ENCODE measurements at places on chromosomes 13 and 19.

DNA sequence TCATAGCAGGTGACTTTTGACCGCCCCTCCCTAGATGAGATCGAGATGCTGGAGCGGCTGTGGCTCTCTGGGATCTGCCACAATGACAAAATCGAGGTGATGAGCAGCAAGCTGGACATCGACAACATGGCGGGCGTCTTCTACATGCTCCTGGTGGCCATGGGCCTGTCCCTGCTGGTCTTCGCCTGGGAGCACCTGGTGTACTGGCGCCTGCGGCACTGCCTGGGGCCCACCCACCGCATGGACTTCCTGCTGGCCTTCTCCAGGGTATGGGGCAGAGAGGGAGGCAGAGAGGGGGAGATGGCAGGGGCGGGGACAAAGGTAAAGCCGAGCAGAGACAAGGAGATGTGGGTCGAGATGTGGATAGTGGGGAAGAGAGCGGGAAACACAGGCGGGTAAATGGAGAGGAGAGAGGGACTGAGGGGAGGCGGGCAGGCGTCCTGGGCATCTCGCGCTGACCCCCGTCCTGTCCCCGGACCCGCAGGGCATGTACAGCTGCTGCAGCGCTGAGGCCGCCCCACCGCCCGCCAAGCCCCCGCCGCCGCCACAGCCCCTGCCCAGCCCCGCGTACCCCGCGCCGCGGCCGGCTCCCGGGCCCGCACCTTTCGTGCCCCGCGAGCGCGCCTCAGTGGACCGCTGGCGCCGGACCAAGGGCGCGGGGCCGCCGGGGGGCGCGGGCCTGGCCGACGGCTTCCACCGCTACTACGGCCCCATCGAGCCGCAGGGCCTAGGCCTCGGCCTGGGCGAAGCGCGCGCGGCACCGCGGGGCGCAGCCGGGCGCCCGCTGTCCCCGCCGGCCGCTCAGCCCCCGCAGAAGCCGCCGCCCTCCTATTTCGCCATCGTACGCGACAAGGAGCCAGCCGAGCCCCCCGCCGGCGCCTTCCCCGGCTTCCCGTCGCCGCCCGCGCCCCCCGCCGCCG, 3.4 kb upstream of the GRWD1 start:
- no peak for DNase-seq

- DNase-seq: no peak
Observed at GRCh38 chr13:73177916-73178565, 119.2 kb downstream of the KLF5 start.

DNA sequence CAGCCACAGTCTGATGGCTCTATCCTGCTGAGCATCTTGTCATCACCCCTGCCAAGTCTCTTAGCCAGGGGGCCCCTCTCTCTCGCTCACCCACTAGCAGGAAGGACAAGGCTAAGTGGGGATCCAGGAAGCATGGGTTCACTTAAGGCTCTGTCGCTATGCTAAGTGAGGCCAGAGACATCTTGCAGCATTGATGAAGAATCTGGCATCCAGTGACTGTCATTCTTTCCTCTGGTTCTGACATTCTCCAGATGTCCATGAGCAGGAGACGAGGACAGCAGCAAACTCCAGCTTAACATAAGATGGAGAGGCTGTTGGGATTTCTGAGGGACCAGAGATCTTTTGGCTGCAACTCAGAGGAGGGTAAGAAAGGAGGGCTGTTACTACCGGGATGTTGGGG, 230.2 kb downstream of the TSHZ3 start:
- DNase-seq: no peak

GRCh38 chr19:51824281-51825005, 29.5 kb downstream of the FPR3 start:
- DNase-seq: no peak

DNA sequence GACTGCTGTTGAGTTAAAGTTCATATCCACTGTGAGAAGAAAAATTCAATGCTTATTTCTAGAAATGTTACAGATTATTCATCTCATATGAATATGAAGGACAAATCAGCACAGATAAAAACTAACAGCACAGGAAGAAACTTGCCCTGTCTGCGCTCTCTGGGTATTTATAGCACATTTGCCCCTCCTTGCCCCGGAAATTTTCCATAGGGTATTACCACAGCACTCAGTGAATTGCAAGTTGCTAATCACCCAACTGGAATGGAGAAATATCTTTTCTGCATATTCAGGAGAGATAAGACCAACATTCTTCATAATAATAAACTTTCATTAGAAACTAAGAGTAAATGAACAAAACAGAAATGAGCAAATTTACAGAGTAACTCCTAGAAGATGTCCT, 318.0 kb upstream of the KLF12 start:
- no peak for DNase-seq

DNA sequence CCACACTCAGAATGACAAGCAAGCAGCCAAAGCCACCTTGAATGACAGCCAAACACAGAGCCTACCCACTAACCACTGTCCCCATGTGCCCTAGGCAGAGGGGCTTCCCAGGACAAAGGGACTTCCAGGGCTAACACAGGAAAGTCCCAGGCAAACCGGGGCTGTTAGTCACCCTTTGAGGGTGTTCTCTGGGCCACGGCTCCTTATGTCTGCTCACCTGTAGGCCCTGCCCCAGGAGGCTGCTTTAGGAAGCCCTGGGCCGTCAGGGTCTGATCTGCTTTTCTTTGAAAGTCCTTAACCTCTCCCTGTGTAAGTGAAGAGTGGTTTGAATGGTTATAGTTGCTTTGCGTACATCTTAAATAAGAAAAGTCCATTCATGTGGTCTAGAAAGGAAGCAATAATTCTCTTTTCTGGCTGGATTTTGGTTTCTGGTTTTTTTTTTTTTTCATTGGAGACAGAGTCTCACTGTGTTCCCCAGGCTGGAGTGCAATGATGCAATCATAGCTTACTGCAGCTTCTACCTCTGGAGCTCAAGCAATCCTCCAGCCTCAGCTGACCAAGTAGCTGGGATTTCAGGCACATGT, 161.4 kb downstream of the EFNB2 start:
- no peak for DNase-seq

DNA sequence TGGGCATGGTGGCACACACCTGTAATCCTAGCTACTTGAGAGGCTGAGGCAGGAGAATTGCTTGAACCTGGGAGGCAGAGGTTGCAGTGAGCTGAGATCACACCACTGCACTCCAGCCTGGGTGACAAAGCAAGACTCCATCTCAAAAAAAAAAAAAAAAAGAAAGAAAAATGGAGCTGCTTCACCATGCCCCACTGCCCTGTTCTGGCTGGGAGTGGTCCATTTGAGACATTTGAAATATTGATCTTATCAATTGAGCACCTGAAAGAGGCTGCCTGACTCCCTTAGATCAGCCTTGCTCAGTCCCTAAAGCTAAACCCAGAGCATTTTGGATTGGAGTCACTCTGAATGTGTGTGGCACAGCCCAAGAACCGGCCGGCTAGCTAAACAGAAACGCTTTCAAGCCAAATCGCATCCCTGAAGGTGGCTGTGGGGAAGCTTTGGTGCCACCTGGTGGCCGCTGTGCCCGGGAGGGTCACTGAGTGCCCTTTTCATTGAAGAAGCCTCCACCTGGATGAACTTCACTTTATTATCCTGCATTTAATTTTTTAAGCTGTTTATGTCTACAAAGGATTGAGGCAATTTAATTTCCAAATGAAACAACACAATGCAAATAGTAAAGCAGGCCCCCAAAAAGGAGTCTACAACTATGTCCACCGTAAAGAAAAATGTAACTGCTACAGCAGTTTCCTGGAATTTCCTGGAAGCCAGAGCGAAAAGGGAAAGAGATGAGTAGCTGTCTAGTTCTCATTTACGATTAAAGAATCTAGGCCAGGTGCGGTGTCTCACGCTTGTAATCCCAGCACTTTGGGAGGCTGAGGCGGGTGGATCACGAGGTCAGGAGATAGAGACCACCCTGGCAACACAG, 53.1 kb upstream of the SERPINE3 start:
- peak; percentile 81 for DNase-seq

- peak; percentile 84 for DNase-seq
Observed at GRCh38 chr19:50368649-50369570, 3.5 kb upstream of the NAPSA start.

- no peak for DNase-seq
Observed at GRCh38 chr13:27617881-27618321, 2.4 kb downstream of the LNX2 start.

- no peak for DNase-seq
Observed at GRCh38 chr13:114025714-114026431, 52.0 kb upstream of the C13orf46 start.

GRCh38 chr13:24148414-24149235, 11.9 kb upstream of the SPATA13 start:
- no peak for DNase-seq

GRCh38 chr19:45160870-45161737, at the start of gene NKPD1:
Gene NKPD1 (minus strand): TSS chr19:45160982. CDS start chr19:45160150, 832 bp downstream.
- no peak for DNase-seq

DNA sequence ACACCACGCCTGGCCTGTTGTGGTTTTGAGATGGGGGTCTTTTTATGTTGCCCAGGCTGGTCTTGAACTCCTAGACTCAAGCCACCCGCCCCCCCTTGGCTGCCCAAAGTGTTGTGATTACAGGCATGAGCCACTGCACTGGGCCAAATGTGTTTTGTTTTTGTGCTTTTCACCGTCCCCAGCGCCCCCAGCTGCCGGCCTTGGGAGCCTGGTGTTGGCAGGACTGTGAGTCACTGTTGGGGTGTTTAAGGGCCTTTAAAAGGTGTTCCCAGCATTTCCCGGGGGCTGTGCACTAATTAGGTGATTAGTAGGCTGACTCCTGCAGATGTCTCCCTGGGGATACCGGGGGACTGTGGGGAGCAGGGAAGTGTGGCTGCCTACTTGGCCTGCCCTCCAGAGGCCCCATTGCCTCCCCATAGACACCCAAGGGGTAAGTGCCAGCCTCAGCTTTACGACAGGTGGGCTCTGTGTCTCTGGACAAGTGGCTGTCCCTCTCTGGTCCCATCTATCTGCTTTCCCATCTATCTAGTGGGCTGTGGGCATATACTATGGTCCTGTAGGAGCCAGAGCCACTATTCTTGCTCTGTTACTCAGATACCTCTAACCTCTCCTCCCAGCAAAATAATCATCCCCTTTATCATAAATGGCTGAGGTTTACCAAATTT, 11.8 kb upstream of the TLE5 start:
- no peak for DNase-seq

- DNase-seq: no peak
Observed at GRCh38 chr13:101139081-101139480, 277.2 kb downstream of the NALCN start.

GRCh38 chr19:8109455-8109854, 39.9 kb downstream of the FBN3 start:
- no peak for DNase-seq

GRCh38 chr13:23321535-23322241, 111.8 kb downstream of the SACS start:
- DNase-seq: no peak

DNA sequence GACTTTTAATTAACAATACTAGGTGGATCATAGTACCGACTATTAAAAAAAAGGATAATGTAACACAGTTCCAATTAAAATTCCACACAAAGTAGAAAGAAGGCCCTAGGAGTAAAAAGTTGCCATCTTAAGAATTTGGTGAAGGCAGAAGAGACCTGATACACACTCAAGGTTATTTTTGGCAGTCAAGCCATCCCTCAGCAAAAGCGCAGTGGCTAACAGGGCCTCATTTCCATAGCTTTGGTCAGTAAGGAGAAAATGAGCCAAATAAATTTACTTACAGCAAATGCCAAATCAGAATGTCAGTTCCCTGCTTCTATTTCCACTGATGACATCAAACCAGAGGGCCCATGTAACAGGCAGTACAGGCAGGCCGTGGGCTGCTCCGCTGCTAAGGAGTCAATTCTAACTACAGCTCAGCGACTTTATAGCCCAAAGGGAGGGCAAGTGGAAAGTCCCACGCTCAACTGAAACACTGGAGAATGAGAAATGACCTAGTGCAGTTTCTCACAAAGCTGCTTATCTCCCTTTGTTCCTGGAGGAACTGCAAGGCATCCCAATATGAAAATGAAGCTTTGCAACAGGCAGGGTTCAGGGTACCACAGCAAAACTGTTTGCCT, 6.3 kb downstream of the ARGLU1 start:
- DNase-seq: no peak

- no peak for DNase-seq
Observed at GRCh38 chr19:5903056-5903623, 450 bp downstream of the NDUFA11 start.

DNA sequence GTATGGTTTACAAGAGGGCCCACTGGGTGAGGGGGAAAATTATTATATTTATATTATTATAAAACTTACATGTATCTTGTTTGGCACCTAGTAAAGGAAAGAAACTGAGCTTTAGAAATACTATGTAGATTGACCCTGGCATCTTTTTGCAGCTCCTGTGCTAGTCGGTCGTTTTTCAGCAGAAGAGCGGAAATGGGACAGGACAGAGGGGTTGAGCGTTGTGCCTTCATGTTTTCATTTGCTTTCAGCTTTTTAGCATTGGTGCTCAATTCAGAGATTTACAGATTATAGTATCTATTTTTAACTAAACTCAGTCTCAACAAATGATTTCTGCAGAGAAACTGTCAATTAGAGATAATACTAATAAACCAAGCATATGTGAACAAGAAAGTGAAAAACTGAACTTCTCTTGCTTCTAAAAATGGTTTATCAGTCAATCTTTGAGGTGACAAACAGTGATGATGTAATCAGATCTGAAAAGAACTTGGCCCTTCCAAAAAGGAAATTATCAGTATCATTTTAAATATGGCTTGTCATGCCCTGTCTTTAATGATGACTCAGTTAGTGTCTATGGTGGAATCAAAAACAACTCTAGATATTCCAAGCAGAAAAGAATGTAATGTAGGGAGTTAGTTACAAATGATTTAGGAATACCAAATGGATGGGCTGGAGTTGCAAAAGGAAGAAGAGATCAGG, 56.9 kb upstream of the KCTD4 start:
- DNase-seq: no peak

GRCh38 chr19:2083174-2083854, 12.8 kb downstream of the MOB3A start:
- DNase-seq: no peak

- DNase-seq: no peak
Observed at GRCh38 chr19:51571599-51571998, 516 bp downstream of the ZNF175 start.

DNA sequence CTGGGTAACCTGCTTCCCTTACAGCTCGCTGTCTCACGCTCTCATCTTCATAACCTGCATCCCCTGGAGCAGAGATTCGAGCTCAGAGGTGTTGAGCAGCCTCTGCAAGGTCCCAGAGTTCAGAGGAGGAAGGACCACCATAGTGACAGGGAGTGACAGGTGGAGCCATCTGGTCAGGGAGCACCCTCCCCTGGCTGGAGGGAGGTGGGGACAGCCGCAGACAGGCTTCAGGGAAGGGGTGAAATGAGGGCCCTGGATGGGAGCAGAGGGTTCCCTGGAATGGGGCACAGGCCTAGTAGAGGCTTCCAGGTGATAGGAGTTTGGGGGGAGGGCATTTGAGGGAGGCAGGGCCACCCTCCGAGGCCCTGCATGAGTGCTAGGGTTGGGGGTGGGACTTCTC, 82.1 kb downstream of the ZNF429 start:
- no peak for DNase-seq

DNA sequence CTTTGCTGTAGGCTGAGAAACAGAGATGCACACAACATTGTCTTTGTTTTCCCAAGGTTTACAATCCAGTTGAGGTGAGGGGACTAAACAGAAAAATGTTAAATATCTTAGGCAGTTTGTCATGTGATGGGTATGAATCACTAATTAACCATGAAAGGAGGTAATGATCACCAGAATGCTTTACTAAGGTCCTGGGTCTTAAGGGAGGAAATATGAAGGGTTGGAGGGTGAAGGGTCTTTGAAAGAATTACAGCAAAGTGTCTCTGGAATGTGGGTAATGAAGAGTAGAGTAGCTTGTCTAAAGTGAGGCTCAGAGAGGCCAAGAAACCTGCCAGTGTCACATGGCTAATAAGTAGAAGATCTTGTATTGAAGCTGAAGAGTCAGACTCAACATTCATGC, 19.0 kb downstream of the BIVM start:
- no peak for DNase-seq

- no peak for DNase-seq
Observed at GRCh38 chr19:35977446-35978222, 17.4 kb upstream of the SDHAF1 start.

Data from type B pancreatic cell (in vitro differentiated cells).